ENCODE measurements at places on chromosomes 2 and 18.
A peak's percentile ranks its signal among the peaks of the same experiment; 100 is the strongest.

DNA sequence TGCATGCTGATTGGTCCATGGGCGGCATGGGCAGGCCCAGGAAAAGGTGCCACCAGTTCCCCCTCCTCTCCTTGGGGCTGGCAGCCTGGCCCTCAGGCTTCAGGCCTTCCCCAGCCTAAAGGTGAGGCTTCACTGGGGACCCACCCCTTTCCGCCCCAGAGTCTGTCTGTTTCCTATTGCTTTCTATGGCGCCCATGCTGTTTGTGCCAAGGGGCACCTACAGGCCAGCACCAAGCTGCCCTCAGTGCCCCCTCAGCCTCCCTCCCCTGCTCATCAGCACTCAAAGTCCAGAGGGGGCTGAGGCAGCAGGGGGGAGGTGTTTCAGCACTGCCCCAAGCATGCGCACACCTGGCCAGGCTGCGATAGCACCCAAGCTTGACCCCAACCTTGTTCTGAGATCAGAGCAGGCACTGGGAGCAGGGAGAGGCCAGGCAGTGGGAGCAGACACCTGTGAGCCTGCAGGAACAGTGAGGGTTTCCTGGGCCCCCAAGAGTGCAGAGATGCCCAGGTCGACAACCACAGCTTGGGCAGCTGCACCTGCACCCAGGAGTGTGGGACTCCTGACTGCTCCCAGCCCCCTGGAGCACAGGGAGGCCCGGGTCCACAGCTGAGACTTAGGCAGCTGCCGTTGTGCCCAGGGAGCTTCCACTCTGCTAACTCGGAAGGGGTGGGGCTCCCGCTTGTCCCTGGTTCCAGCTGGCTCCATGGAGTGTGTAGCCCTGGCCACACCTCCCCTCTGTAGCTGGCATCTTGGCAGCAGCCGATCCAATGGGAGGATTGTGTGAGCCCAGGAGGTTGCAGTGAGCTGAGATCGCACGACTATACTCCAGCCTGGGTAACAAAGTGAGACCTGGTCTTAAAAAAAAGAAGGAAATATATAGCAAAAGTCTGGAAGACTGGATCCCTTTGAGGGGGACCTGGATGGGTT is 69.1 kb downstream of the NCAPH start:
- DNase-seq = peak; percentile 45

DNA sequence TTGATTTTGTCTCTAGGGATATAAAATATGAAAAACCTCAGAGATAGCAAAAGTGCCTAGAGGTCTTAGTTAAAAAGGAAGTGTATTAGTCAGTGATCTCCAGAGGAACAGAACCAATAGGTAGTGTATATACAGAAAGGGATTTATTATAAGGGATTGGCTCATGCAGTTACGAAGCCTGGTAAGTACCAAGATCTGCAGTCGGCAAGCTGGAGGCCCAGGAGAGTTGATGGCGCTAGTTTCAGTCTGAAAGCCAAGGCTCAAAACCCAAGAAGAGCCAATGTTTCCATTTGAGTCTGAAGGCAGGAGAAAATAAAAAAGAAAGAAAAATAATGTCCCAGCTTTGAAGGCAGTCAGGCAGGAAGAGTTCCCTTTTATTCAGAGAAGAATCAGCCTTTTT is 93.3 kb downstream of the COLEC12 start:
- no peak for DNase-seq

DNA sequence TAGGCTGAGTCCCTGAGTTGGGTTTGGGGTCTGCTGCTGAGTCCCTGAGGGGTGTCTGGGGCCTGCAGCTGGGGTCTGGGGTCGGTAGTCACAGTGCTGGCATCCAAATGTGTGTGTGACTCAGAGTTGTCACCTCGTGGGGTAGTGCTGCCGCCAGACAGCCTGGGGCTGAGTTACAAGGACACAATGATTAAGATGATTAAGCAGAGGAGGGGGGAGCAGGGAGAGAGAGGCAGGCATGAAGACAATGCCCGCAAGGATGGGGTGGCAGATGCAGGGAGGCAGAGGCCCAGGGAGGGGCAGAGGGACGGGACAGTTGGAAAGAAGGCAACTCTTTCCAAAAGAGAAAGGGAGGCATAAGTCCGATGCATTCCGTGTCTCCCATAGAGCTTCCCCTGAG is 120.2 kb downstream of the CELF4 start:
- DNase-seq = no peak

DNA sequence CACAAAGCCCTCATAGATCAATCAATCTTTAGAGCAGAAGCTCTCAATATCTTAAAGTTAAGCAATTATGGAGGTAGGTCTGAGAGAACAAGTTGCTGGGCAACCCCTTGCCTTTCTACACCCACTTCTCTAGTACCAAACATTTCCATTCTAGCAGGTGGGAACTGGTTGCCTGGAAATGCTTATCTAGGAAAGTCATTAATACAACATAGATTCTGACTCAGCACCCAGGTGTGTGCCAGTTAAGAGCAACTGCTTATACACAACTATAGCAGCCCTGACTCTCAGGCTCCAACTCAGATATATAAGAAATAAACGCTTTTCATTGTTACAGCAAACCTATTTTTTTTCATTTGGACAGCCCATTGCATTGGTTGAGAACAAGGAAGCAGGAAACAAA is 237.7 kb downstream of the IRS1 start:
- DNase-seq = no peak

GRCh38 chr18:69123421-69123820 is 277.3 kb upstream of the DOK6 start:
- no peak for DNase-seq

DNA sequence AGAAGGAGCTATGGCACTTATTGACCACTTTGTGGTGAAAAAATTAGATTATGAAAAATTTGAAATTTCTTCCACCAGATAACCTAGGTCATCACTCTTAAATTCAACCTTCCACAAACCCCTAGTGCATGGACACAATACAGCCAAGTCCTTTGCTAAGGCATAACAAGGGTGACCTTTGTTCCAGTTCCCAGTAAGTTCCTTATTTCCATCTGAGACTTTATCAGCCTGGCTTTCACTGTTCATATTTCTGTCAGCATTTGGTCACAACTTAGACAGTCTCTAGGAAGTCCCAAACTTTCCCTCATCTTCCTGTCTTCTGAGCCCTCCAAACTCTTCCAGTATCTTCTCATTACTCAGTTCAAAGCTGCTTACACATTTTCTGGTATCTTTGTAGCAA is 132.5 kb downstream of the TRABD2A start:
- no peak for DNase-seq
